Neural crest cell (in vitro differentiated cells): ENCODE measurements at places on chromosomes 3 and 15. TPM values are rescaled to one million over a fixed set of nuclear protein-coding genes. Genes with fewer than 3 reads are reported as not detected.

DNA sequence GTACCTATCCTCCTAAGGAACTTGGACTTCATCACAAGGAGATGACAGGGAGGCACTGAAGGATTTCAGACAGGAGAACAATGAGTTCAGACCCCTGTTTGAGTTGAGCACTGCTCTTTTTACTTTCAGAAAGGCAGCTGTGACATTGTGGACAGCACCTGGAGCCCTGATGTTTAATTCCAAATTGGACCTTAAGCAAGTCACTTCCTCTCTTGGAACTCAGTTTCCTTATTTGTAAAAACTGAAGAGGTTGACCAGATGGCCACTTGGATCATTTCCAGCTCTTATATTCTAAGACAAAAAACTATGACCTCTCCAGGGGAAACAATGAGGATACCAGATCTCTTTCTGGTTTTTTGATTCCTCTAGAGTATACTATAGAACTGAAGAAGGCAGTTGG lies 34.1 kb upstream of the SMAD3 start:
- H3K4me3 ChIP-seq, result no peak overlapping the region
- no peak for DNase-seq
- H3K27ac ChIP-seq, result no peak overlapping the region
- H3K4me1 ChIP-seq, result peaks cover 10% of the 10 kb centered on the region
- H3K36me3 ChIP-seq, result no peaks in the 10 kb centered on the region

PPP1R14D gene
- not detected in 2 replicates for total RNA-seq

DNA sequence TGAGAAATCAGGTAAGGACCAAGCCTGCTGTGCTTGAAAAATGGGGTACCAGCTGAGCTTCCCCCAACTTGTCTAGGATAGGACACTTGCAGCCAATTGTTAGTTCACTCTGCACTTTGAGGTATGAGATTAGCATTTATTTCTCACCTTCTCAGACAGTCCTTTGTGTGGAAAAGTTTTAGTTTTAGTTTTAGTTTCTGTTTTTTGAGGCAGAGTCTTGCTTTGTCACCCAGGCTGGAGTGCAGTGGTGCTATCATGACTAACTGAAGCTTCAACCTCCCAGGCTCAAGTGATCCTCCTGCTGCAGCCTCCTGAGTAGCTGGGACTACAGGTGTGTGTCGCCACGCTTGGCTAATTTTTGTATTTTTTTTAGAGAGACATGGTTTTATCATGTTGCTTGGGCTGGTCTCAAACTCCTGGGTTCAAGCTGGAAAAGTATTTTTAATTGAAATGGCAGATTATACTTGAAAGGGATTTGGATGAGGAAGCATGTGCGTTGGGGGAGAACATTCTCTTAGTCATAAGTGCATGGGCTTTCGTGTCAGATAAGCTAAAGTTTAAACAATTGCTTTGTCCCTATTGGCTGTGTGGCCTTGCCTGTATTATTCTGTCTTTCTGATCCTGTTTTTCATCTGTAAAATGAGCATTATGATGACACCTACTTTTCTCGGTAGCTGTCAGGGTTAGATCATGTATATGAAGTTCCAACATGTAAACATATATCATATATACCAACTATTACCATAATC lies 25.2 kb upstream of the CCK start:
- H3K27ac ChIP-seq, result no peak overlapping the region
- H3K4me3 ChIP-seq, result no peak overlapping the region
- no peak for DNase-seq
- no peaks in the 10 kb centered on the region for H3K36me3 ChIP-seq

GRCh38 chr3:189908646-189909045 lies 212.1 kb downstream of the P3H2 start:
- H3K4me3 ChIP-seq, result no peak overlapping the region
- H3K27me3 ChIP-seq, result no peaks in the 10 kb centered on the region
- DNase-seq, result no peak
- H3K36me3 ChIP-seq, result no peaks in the 10 kb centered on the region

SLC9C1 gene
- total RNA-seq, result 0.42 and 0.55 TPM in 2 replicates

DNA sequence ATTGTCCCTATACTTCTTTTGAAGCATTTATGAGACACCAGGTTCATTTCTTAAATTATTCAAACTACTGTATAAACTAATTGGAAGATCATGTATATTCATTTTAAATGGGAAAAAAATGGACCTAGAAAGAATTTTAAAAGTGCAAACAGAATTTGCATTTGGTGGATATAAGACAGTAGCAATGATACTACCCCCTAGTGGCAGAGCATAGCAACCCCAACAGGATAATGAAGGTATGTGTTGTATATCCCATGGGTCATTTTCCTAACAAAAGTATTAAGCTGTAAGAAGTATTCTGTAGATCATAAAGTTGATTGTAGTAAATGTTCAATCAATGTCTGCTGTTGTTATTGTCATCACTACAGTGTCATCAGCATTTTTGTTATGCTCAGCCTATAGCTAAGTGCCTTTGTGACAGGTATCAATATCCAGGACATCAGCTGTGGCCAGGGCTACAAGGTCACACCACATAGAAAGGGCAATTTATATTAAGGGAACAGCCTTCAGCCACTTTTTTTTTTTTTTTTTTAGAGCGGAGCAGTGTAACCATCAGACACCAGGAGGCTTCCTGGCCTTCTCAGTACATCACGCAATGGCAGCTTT lies 175.8 kb downstream of the FOXB1 start:
- DNase-seq, result peak; percentile 4
- no peak overlapping the region for H3K4me3 ChIP-seq
- H3K36me3 ChIP-seq, result no peaks in the 10 kb centered on the region
- no peaks in the 10 kb centered on the region for H3K27me3 ChIP-seq
- no peaks in the 10 kb centered on the region for H3K4me1 ChIP-seq

ISG20 gene
- 1.1 and 1.5 TPM in 2 replicates for total RNA-seq

DNA sequence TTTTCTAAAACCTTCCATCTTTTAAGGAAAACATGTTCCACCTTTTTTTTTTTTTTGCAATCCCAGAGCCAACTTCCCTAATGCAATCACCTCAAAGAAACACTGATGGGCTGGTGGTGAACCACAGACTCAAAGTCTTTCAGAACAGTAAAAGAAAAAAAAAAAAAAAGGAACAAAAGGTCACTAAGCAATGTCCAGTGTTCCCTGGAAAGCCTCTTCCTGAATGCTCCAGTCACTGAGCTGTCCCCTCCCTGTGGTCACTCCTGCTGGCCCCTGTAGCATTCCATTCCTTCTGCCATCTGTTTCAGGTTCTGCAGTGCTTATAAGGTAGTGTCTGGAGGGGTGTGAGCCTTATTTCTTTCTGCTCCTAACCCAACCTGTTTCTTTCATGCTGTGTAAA lies 53.3 kb downstream of the AAGAB start:
- no peak overlapping the region for H3K4me3 ChIP-seq
- H3K36me3 ChIP-seq, result peaks cover 18% of the 10 kb centered on the region
- peaks cover 20% of the 10 kb centered on the region for H3K4me1 ChIP-seq
- DNase-seq, result no peak
- H3K27me3 ChIP-seq, result no peaks in the 10 kb centered on the region
- peak overlapping the region; percentile 51 for H3K27ac ChIP-seq

- peaks cover 14% of the 10 kb centered on the region for H3K4me1 ChIP-seq
- H3K27me3 ChIP-seq, result no peaks in the 10 kb centered on the region
- DNase-seq, result no peak
- H3K36me3 ChIP-seq, result no peaks in the 10 kb centered on the region
- H3K27ac ChIP-seq, result peak overlapping the region; percentile 20
- no peak overlapping the region for H3K4me3 ChIP-seq
Measured at GRCh38 chr3:65107174-65107573, 419.4 kb upstream of the ADAMTS9 start.

RGMA gene
- total RNA-seq, result 187 and 205 TPM in 2 replicates

DNA sequence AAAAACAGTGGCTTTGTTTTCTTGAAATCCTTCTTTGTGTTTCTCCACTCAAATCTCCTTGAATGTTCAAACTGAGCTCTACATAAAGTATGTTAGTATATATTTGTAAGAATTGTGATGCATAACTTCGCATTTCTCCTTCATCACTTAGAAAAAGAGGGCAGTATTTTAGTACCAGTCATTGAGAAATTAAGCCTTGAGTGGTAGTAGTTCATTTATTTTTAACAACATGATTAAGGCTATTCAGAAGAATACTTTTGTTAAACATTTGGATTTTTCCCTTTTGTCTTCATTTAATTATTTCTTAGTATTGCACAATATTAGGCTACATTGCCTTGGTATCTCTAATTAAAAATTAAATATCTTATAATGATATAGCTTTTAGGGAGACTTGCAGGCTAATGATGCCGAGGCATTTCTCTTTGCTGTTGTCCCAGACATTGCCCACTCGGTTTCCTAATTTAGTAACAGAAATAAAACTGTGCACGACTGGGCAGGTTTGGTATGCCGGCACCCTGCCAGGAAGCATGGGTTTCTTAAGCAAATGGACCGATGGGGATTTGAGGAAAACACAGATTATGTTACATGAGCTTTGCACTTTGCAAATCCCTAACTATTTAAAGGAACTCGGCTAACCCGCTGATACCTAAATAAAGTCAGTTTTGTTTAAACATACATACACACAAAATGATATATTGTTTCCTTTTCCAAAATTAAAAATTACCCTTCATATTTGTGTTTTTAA lies 54.7 kb downstream of the LRRC28 start:
- H3K4me1 ChIP-seq, result peaks cover 11% of the 10 kb centered on the region
- no peaks in the 10 kb centered on the region for H3K27me3 ChIP-seq
- no peak overlapping the region for H3K27ac ChIP-seq

GRCh38 chr3:172082269-172082668 lies 42.9 kb downstream of the FNDC3B start:
- DNase-seq, result no peak
- no peak overlapping the region for H3K27ac ChIP-seq
- H3K4me3 ChIP-seq, result no peak overlapping the region
- peaks cover 55% of the 10 kb centered on the region for H3K4me1 ChIP-seq
- H3K36me3 ChIP-seq, result peaks cover 12% of the 10 kb centered on the region

DNA sequence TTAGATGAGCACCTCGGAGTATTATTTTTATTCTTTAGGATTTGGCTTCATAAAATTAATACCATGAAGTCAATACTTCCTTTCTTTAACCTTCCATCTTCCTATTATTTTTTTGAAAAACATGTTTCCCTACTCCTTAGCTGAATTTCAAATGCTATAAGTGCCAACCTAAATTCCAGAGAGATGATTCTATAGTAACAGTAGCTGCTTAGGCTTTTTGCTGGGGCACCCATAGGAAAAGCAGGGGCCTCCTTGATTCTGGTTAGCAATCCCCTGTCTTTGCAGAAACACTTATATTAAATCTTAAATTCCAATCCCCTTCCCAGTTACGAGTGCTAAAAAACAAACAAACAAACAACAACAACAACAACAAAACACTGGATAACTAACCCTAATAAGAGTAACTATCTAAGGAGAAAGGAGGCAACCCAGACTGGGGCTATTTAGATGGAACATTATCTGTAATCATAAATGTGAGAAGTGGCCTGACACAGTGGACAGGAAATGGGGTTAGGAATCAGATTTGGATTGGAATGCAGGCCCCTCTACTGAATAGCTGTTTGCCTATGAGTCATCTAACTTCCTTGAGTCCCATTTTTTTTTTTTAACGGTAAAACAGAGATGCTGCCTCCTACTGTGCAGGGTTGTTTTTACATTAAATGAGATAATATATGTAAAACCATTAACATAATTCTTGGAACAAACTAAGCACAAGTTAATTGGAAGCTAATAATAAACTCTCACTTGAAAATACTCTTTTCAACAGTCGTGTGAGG lies 148.1 kb downstream of the WDR72 start:
- H3K4me1 ChIP-seq, result no peaks in the 10 kb centered on the region
- H3K36me3 ChIP-seq, result no peaks in the 10 kb centered on the region
- H3K27me3 ChIP-seq, result no peaks in the 10 kb centered on the region

CHDH gene
- total RNA-seq, result 3.0 and 4.3 TPM in 2 replicates

GRCh38 chr3:120072867-120073525 lies 21.3 kb downstream of the GSK3B start:
- H3K27me3 ChIP-seq, result no peaks in the 10 kb centered on the region
- H3K4me1 ChIP-seq, result peaks cover 13% of the 10 kb centered on the region
- no peak for DNase-seq

DNA sequence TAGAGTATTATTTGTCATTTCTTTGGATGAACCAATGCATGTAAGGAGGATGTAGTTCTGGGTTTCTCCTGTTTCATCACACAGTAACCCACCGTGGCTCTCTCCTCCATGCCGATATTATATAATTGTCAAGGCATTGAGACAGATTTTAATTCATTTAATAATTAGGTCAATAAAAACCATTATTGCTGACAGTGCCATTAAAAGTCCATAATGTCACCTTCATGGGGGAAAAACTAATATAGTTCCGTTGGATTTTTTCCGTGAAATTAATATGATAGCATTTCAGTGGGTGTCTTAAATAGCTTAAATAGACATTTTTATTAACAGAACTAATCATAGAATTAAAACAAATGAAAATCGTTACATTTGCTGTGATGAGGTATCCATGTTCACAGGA lies 747.7 kb upstream of the CFAP20DC start:
- no peak overlapping the region for H3K4me3 ChIP-seq
- no peaks in the 10 kb centered on the region for H3K27me3 ChIP-seq
- H3K27ac ChIP-seq, result no peak overlapping the region
- no peak for DNase-seq
